ENCODE measurements at places on chromosomes 11 and 22. TPM values are rescaled to one million over a fixed set of nuclear protein-coding genes. Genes with fewer than 3 reads are reported as not detected.

The ZBTB16 gene
- total RNA-seq, result 52.1 TPM

The MMP8 gene
- total RNA-seq, result 0.51 TPM

The TALDO1 gene
- total RNA-seq, result 79.3 TPM

The OR52E8 gene
- not detected for total RNA-seq

The C11orf21 gene
- total RNA-seq, result 0.10 TPM

The ART5 gene
- total RNA-seq, result 3.6 TPM

The RIMBP3C gene
- total RNA-seq, result not detected

The CATSPERZ gene
- not detected for total RNA-seq

The KDM4E gene
- not detected for total RNA-seq

The OR5P2 gene
- not detected for total RNA-seq

The FGF3 gene
- total RNA-seq, result not detected

DNA sequence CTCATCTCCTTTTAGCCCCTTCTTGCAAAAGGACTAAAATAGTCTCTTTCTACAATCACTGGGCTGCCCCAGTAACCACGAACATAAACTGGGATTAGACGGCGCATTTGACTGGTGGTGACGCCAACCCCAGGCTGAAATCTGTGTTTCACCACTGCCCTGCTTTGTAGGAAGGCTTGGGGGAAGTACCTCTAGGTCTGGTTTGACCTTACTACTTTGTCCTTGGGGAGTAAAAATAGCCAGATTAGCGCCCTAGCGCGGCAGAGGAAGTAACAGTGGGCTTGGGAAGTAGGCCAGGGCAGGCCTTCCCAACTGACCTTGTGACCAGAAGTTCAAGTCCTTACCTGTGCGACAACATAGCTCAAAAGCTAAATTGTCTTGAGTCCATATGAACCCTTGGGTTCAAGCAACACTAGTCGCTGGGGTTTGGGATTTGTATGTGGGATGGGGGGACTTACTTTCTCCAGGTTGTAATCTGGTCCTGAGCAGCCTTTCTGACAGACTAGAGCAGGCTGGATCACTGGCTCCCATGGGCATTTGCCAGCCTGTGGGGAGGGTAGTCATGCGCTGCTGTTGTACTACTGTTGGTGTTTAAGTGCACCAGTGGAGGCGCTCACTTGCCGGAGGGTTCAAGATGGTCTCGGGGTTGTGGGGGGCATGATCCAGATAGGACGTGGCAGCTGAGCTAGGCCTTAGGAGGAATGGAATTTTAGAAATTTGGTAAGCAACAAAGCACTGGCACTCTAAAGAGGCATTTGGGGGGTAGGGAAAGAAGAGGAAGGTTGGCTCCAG, 953 bp upstream of the PACS1 start:
- peak; percentile 50 for DNase-seq

GRCh38 chr11:61948505-61948904, 1.6 kb upstream of the BEST1 start:
- DNase-seq, result no peak

- DNase-seq, result peak; percentile 47
Measured at GRCh38 chr11:124801014-124801413, 808 bp upstream of the MSANTD2 start.

GRCh38 chr11:64996710-64997380, at the start of gene BATF2:
Gene BATF2, minus strand, starts transcription at chr11:64996971. Its CDS starts 57 bp downstream, at chr11:64996914.
- peak; percentile 69 for DNase-seq

DNA sequence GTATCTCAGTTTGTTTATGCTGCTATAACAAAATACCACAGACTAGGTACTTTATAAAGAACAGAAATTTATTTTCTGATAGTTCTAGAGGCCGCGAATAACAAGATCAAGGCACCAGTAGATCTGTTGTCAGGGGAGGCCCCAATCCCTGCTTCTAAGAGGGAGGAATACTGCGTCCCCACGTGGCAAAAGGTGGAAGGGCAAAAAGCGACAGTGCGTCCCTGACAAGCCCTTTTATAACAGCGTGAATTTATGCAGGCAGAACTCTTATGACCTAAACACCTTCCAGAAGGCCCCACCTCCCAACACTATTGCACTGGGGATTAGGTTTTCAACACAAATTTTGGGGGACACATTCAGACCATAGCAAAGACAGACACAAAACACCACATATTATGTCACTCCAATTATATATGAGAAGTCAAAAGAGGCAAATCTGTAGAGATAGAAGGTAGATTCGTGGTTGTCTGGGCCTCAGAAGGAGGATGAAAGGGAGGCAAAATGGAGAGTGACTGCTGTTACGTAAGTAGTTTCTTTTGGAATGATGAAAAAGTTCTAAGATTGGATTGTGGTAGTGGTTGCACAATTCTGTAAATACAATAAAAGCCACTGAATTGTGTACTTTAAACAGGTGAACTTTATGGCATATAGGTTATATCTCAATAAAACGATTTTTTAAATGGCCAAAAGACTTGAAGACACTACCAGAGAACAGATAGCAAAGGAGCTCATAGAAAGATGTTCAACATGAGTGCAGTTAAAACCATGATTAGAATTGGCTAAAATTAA, 30.1 kb upstream of the TNRC6B start:
- DNase-seq, result no peak

DNA sequence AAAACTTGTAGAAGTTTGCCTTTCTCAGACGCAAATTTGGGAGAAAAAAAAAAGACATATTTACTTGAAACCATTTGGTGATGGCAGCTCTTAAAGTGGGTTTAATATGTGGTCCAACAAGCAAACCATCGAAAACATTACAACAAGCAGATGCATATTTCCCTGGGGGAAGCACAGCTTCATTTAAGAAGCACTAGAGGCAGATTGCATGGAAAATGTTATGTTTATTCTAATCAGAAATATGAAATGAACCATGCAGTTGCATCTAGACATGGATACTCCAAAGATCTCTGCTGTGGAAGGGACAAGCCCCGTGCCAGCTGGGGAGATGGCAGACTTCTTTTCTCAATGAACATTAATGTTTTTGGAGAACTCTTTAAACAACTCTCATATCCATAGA, 57.4 kb upstream of the PARVA start:
- peak; percentile 51 for DNase-seq

DNA sequence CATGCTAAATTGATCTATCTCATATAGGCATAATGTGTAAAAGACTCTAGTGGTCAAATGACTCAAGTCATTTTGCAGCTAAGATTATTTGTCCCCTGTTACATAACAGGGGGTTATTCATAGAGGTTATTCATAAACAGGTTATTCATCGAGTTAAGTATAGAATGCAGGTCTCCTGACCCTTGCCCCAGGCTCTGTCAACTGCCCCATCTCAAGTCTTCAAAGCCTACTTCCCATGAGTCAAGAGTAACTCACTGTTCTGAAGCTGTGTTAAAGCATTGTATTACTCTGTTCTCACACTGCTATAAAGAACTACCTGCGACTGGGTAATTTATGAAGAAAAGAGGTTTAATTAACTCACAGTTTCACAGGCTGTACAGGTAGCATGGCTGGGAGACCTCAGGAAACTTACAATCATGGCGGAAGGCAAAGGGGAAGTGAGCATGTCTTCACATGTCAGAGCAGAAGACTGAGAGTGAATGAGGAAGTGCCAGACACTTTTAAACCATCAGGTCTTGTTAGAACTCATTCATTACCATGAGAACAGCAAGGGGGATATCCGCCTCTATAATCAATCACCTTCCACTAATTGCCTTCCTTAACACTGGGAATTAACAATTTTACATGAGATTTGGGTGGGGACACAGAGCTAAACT, 226.2 kb upstream of the BLID start:
- DNase-seq, result no peak

DNA sequence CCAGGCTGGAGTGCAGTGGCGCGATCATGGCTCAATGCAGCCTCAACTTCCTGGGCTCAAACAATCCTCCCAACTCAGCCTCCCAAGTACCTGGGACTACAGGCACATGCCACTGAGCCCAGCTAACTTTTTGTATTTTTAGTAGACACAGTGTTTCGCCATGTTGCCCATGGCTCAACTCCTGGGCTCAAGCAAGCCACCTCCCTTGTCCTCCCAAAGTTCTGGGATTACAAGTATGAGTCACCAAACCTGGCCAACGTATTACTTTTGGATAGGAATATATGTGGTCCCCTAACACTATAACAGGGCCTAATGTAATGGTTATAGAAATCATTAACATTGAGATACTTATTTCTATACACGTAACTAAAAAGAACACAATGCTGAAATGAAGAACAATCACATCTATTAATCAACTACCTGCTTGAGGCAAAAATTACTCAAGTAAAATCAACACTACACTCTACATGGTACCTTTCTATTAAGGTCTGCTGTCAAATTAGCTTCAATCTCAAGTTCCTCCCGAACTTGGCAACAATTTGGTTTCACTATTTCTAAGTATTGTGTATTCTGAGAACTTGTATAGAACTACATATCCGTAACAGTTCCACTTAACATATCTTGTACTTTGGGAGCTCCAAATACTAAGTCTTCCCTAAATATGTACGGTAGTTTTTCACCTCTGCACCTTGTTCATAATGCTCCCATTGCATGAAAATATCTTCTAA, 124.9 kb downstream of the FCHSD2 start:
- no peak for DNase-seq

DNA sequence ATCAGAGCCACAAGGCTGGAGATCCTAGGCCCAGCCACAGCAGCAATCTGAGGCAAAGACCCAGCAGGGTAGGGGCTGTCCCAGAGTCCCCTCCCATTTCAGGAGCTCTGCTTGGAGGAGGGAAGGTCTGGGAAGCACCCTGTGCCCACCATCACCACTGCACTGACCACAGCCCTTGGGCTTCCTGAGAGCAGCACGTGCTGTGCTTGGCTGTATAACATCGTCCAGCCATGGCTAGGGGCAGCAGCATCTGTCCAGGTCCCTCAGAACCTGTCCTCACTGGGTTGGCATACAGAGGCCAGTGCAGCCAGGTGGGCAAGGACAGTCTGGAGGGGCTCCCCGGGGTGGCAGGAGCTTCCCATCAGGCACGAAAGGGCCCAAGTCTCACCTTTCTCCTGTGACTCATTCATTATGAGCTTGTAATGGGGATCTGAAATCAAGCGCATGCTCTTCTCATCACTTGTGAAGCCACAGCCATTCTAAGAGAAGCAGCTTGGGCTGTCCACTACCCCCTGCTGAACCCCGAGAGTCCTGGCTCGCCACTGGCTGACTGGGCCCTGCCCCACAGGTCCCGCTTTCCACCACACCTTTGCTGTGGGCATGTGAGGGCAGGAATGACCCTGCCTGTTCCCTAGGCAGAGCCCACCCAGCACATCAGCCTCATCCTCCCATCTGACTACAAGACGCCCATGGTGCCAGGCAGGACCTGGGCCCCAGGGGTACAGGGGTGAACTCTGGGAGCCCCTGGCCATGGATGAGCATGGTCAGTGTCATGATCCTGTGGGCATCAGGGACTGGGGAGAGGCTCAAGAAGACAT, 83.3 kb downstream of the MED15 start:
- DNase-seq, result no peak

DNA sequence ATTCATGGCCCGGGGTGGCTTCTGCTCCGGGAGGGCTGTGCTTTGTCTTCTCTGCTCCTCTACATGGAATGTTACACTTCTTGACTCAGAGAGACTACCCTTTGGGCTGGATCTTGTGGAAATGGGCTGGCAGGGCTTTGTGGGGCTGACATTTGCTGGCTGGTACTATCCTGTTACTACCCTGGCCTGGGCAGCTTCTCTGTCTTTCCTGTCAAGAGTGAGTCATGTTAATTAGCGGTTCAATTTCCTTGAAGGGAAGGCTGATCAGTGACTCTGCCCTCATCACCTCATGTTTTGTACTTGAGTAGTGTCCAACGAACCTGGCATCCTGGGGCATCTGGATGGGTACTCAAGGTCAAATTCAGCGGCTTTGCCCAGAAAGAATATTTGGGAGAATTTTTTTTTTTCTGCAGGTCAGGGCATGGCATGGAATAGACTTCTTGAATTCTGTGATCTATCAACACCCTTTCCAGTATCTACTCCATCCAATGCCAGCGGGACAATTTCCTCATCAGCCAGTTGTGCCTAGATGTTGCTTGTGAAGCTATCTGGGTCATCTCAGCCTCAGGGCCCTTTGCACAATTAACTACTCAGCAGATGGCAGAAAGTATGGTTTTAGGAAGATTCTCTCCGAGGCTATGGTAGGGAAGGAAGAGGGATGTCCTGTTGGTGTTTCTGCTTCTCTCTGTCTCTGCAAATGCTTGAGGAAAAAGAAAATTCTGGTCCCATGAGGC, 140.5 kb upstream of the PLET1 start:
- DNase-seq, result no peak

GRCh38 chr22:25878933-25879332, 136.9 kb downstream of the MYO18B start:
- DNase-seq, result no peak

GRCh38 chr22:26889802-26890201, 232.4 kb downstream of the MIAT start:
- no peak for DNase-seq

GRCh38 chr22:19119949-19120348, 2.3 kb downstream of the DGCR2 start:
- no peak for DNase-seq

- no peak for DNase-seq
Measured at GRCh38 chr11:2477936-2478335, 33.1 kb downstream of the KCNQ1 start.

- no peak for DNase-seq
Measured at GRCh38 chr11:539971-540481, 2.7 kb downstream of the LRRC56 start.
